NCI-H1417 (cell line): ENCODE measurements at places on chromosomes 2 and 18.

GRCh38 chr18:8501044-8501443 is 108.2 kb upstream of the RAB12 start:
- peak; percentile 74 for DNase-seq

DNA sequence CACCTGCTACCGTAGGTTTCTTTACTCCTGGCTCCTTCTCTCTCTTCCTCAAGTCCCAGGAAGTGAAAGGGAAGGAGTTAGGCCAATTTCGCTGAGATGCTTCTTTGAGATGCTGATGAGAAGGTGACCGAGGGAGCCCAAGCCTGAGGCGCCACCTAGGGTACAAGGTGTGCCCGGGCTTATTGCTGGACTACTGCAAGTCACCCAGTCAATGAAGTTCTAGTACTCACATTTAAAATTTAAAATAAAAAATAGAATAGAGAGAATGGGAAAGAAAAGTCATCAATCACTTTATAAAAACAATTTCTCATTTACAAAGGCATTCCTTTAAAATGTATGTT is 45.3 kb downstream of the ACAA2 start:
- peak; percentile 29 for DNase-seq

- peak; percentile 19 for DNase-seq
These were observed 9.4 kb downstream of the ADAM23 start for GRCh38 chr2:206452750-206453149.

GRCh38 chr18:45322343-45322742 is 292.9 kb upstream of the SLC14A2 start:
- DNase-seq: no peak

GRCh38 chr2:100057901-100058261 is 84.5 kb downstream of the AFF3 start:
- no peak for DNase-seq

- no peak for DNase-seq
These were observed 8.5 kb downstream of the GEN1 start for GRCh38 chr2:17762451-17762850.

DNA sequence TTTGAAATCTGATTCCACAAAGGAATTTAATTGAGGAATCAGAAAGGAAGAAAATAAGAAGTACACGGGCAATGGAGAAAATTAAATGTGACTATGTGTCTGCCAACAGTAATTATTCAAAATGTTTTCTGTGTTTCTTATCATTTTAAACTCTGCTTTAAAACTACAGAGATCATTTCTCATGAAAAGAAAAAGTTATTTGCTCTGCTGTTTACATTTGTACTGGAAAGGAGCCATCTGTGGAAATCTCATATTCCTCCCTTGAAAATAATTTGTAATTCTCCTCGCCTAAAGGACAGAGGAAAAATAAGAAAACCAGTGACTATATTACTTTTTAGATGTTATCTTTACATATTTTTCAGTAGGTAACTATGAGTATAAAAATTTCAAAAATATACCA is 181.9 kb upstream of the MEIS1 start:
- DNase-seq: no peak

GRCh38 chr2:210626849-210627248 is 70.5 kb downstream of the CPS1 start:
- DNase-seq: no peak

GRCh38 chr2:190405070-190405469 is 3.1 kb upstream of the MFSD6 start:
- no peak for DNase-seq

DNA sequence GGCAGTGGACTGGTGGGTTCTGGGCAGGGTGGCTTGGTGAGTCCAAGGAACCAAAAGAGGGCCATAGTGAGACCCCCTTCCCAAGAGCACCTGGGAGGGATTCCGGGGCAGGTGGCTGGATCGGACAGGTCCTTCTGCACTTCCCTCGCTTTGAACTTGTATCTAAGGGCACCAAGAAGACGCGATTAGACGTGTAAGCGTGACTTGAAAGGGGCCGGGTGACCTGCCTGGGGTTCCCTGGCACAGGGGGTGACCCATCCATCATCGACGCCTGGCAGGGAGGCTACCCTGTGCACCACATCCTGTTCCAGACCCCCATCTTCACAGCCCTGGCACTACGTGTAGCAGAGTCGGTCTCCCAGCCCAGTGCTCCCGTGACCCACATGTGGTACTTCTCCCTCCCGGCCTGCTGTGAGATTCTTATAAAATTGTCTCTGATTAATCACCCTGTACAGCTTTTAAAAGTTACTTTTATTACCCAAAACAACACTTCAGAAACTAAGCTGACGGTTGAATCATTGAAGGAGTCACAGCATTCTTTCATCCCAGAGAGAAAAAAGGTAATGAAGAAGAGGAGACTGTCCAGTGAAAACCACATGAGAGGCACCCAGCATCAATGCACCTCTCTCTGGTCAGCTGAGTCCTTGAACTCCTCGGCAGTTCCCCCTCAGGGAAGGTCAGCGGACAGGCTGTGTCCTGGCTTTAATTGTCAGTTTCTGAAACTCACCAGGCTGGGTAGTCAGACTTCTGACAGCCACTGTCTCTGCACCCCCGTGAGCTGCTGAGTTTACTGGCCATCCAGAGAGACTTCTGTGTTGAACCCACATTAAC is 13.0 kb downstream of the SH3BP4 start:
- no peak for DNase-seq

DNA sequence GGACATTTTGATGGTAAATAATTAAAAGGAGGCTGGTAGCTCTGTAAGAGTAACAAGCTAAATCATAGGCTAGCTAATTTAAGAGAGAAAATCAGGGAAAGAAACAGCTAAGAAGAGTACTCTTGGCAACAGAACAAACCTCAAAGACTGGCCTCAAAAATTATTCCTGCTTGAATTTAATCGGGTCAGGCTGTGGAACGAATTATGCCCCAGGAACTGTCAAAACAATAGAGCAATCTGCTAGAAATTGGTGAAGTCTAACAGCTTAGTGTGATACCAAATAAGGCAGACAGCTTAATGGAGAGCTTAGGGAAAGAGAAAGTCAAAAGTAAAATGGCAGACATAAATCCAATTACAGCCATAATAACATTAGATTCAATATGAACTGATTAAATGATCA is 215.7 kb downstream of the MREG start:
- no peak for DNase-seq

- DNase-seq: no peak
These were observed 14.0 kb downstream of the KIF5C start for GRCh38 chr2:148888986-148889385.

GRCh38 chr2:66437691-66438497 is 3.0 kb downstream of the MEIS1 start:
- DNase-seq: peak; percentile 86

DNA sequence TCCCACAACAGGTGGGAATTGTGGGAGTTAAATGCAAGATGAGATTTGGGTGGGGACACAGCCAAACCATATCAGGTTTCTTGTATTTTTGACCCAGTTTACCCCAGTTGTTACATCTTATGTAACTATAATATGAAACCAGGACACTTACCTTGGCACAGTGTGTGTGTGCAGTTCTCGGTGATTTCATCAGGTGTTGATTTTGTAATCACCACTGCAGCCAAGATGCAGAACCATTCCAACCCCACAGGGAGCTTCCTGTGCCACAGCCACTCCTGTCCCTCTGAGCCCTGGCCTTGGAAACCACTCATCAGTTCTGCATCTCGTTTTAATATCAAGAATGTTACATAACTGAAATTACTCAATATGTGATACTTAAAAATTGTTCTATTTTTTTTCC is 31.8 kb downstream of the ATP9B start:
- no peak for DNase-seq

- no peak for DNase-seq
These were observed 47.6 kb downstream of the KLHL29 start for GRCh38 chr2:23432531-23432930.

GRCh38 chr2:45778720-45779171 is 127.3 kb downstream of the PRKCE start:
- DNase-seq: peak; percentile 79

DNA sequence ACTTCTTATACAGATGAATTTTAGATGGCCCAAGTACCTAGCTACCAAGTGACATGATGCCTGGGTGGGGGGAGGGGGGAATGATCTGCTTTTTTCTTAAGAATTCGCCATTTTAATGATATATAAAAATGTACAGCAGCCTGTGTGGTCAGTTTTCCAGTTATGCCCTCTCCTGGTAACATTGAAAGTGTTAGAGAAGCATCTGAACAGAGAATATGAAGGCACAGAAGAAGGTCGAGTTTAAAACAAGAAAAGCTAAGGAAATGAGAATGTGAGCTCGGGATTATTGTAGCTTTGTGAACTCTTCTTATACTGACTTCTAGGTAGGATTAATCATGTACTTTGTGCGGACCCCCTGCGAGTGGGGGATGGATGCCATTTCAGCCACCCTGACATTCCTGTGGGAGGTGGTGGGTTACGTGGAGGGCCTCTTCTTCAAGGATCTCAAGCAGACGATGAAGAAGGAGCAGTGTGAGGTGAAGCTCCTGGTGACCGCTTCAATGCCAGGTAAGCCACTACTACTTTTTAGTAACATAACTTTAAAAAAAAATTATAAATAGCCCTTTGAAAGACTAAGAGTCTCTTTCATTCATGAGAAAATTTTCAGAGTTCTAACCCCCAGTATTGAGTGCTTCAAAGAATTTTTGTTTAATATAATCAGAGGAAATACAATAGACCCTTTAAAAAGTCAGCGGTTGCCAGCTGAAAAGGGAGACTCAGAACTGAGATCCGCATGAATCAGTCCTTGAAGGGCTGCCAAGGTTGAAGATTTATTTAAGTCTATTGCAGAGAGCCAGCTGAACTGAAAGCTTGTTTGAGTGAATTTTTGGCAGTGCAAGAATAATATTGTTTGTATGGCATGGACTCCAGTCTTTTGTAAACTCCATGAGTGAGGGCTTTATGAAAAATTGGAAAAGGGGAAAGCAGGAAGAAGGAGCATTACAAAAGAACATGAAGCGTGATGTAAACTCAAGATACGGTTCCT is 68.6 kb upstream of the RPE start:
- DNase-seq: no peak

DNA sequence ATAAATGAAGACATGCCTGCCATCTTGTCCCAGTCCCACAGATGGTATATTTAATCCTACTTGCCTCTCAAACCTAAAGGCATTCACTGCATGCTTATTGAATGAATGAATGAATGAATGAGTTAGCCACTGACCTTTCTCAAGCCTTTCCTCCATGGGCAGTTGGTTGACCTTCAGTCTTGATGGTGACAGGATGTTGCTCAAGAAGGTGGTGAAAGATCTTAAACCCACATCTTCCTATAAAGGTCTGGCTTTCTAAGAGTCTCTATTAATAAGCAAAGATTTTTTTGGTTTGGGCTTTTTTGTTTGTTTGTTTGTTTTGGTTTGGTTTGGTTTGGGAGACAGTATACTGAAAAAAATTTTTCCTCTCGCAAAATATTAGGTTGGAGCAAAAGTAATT is 41.7 kb downstream of the KIAA2012 start:
- DNase-seq: no peak

DNA sequence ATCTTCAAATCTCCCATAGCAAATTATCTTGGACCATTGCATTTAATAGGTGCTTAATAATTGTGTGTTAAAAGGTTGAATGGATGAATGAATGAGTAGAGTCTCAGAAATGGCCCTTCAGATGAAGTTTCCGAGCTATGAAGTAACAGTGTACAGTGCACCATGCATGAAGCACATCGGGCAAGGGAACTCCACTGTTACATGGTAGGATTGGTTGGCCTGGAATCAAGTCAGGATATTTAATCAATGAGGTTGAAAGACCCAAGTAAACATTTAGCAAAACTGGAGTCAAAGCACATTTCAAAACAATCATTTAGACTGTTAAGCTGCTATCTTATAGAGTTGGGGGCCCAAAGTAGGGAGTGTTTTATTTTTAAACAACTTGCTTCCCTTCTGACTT is 80.0 kb downstream of the APOB start:
- DNase-seq: no peak

GRCh38 chr18:1014951-1015624 is 110.4 kb downstream of the ADCYAP1 start:
- DNase-seq: no peak

DNA sequence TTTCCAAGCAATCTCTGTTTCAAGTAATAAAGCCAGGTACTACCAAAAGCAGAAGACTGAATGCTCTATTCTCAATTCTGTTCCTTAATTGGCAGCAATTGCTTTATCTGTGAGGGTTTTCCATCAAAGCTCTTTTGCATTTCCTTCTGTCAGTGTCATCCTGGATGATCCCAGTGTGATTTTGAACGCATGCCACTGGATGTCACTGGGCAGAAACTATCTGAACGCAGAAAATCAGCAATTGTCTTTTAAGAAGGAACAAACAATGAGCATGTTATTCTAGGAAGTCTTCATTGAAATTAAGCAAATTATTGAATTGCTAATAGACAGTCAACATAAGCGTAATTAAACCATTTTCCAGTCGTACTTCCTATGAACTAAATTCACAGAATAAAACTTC is 259.0 kb upstream of the REG3G start:
- DNase-seq: no peak

DNA sequence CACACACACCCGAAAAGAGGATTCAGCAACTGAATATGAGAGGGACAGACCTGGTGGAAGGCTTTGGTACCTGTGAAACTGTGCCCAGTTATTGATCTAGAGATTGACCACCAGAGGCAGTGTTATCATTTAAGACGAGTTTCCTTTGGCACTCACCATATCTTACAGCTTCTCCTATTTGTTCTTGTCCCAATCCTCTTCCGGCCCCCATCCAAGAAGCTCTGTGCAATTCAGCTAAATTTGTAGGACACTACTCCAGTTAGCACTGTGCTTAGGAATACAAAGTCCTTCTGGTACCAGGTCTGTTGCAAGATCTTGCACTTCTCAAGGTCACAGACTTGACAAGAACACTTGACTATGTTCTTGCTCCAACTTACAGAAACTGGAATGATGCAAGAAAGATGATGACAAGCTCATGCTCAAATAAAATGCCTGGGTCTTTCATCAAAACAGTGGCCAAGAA is 177.7 kb downstream of the TMEM247 start:
- DNase-seq: peak; percentile 25

DNA sequence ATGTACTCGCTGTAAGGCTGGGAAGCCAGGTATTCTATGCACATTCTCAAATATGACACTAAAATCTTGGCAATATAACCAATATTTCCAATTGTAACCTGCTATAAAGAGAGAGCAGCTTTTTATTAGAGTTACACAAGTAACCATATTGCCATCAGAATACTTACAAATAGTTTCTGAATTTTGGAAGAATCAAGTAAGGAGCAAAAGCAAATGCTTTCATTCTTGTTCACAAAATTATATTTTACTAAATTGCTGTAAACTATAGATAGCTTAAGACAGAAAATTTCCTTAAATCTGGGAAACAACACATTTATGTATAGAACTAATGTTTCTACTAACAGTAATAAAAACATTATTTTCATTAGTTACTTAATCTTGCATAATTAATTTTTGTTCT is 77.2 kb downstream of the EFEMP1 start:
- no peak for DNase-seq

GRCh38 chr2:44730593-44730992 is 210.9 kb upstream of the SIX3 start:
- no peak for DNase-seq

- no peak for DNase-seq
These were observed 188.1 kb downstream of the CAMKMT start for GRCh38 chr2:44549856-44550255.
